Natural killer cell (primary cell): ENCODE measurements at places on chromosomes 13 and 19. TPM values are rescaled to one million over a fixed set of nuclear protein-coding genes. Genes with fewer than 3 reads are reported as not detected.

DNA sequence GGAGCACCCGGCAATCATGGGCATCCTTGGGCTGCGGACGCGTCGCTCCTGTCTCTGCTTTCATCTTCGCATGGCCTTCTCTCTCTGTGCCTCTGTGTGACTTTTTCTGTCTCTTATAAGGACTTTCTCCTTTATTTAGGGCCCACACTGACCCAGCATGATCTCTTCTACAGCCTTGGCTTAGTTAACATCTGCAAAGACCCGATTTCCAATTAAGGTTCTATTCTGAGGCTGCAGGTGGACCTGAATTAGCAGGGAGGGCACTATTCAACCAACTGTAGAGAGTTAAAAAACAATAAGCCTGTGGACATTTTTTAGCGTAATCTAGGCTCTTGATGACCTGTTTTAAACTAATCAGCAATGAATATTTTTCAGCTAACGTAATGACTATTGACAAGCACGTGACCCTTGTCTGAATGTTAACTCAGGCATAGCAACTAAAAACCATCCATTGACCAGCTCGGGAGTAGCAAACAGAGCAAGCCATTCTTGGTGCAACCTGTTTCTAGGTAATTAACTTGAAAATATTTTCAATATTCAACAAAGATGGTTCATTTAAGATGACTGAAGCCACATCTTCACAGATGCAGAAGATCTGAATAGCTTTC lies 15.2 kb downstream of the F10 start:
- no peak for DNase-seq
- H3K4me1 ChIP-seq: no peaks in the 10 kb centered on the region
- H3K27me3 ChIP-seq: no peaks in the 10 kb centered on the region

GRCh38 chr19:50434525-50434924 lies 1.8 kb downstream of the MYBPC2 start:
- no peak overlapping the region for H3K4me3 ChIP-seq
- H3K27ac ChIP-seq: no peak overlapping the region
- peaks cover 32% of the 10 kb centered on the region for H3K4me1 ChIP-seq
- H3K36me3 ChIP-seq: no peaks in the 10 kb centered on the region
- H3K27me3 ChIP-seq: peaks cover 8% of the 10 kb centered on the region

DNA sequence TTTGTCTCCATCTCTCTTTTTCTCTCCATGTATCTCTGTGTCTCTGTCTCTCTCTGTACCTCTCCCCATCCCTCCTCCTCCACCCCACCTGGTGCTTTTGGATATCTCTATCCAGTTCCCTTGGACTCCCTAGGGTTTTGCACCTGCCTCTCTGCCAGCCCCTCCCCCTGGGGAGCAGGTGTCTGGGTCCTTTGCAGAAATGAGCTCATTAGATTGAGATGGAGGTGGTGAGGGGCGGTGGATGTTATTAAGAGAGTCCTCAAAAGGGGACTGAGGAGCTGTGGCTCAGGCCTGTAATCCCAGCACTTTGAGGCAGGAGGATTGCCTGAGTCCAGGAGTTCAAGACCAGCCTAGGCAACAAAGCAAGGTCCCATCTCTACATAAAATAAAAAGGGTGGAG lies 2.1 kb downstream of the KCNN4 start:
- no peaks in the 10 kb centered on the region for H3K27me3 ChIP-seq
- DNase-seq: no peak
- no peak overlapping the region for H3K27ac ChIP-seq
- H3K4me3 ChIP-seq: no peak overlapping the region
- H3K4me1 ChIP-seq: peaks cover 40% of the 10 kb centered on the region
- no peaks in the 10 kb centered on the region for H3K36me3 ChIP-seq

- H3K27me3 ChIP-seq: no peaks in the 10 kb centered on the region
- H3K27ac ChIP-seq: no peak overlapping the region
- H3K4me1 ChIP-seq: no peaks in the 10 kb centered on the region
- no peak for DNase-seq
- no peak overlapping the region for H3K4me3 ChIP-seq
Measured at GRCh38 chr13:88857256-88857655, 1186.1 kb downstream of the SLITRK5 start.

GRCh38 chr13:42048342-42048683 lies at the start of gene DGKH:
Gene DGKH, plus strand, starts transcription at chr13:42048648. Its CDS starts 126 bp downstream, at chr13:42048774.
- peak within 1 kb of the TSS; percentile 43 for H3K4me3 ChIP-seq
- no peaks in the 10 kb centered on the region for H3K36me3 ChIP-seq
- H3K4me1 ChIP-seq: peaks cover 18% of the 10 kb centered on the region

- H3K4me1 ChIP-seq: peaks cover 23% of the 10 kb centered on the region
- no peak for DNase-seq
- no peaks in the 10 kb centered on the region for H3K36me3 ChIP-seq
- no peak overlapping the region for H3K27ac ChIP-seq
- no peak overlapping the region for H3K4me3 ChIP-seq
Measured at GRCh38 chr19:292951-293350, 1.7 kb upstream of the PLPP2 start.

DNA sequence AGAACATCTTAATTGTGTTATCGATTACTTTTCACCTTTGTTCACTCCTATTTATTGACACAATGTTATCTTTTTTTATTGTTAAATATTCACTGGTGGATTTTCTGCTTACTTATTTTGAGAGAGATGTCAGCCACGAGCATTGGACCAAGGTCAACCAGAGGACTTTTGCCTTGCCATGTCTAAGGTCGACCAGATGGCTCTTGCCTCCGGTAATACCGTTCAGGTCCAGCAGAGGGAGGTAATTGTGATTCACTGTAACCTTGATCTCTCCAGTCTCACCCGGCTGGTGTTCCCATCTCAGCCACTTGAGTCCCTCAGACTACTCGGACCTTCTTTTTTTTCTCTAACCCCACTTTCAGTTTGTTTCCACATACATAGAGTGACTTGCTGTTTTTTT lies 1438.1 kb downstream of the UQCRFS1 start:
- H3K4me3 ChIP-seq: no peak overlapping the region
- no peaks in the 10 kb centered on the region for H3K36me3 ChIP-seq
- H3K4me1 ChIP-seq: no peaks in the 10 kb centered on the region
- no peak overlapping the region for H3K27ac ChIP-seq

DNA sequence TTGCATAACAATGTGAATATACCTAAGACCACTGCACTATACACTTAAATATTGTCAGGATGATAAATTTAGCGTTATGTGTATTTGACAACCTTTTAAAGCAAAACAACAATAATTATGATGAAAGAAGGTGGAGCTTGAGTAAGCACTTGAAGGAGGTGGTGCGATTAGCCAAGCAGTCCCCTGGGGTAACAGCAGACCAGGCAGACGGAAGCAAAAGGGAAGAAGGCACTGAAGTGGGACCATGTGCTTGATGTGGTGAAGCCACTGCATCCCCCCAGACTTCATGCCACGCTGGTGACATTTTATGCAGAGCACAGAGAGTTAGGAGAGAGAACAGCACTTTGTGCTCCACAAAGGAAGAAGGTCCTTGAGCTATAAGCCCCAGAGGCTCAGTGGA lies 58.3 kb upstream of the ZNF507 start:
- no peak overlapping the region for H3K4me3 ChIP-seq
- no peaks in the 10 kb centered on the region for H3K36me3 ChIP-seq
- no peak for DNase-seq
- H3K27me3 ChIP-seq: peaks cover 3% of the 10 kb centered on the region

GRCh38 chr19:33804021-33804799 lies 7.5 kb downstream of the KCTD15 start:
- H3K27ac ChIP-seq: no peak overlapping the region
- H3K36me3 ChIP-seq: no peaks in the 10 kb centered on the region
- no peak for DNase-seq
- H3K4me3 ChIP-seq: no peak overlapping the region
- H3K27me3 ChIP-seq: no peaks in the 10 kb centered on the region
- H3K4me1 ChIP-seq: peaks cover 5% of the 10 kb centered on the region

- peaks cover 77% of the 10 kb centered on the region for H3K4me1 ChIP-seq
- H3K27ac ChIP-seq: peak overlapping the region; percentile 88
- no peaks in the 10 kb centered on the region for H3K36me3 ChIP-seq
Measured at GRCh38 chr19:35206855-35207254, 21.7 kb downstream of the FAM187B start.

DNA sequence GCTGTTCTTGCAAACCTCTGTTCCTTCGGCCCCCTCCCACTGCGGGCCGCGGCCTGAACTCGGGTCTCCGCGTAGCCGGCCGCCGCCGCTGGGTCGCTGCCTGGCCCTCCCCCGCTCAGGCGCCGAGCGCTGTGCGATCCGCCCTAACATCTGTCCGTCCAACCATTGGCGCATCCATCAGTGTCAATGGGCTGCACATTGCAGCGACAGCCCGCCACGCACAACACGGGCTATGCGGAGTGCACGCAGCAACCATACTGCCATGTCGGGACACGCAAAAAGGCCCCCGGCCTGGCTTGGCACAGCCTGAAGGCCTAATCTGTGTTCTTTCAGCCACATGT lies 2.6 kb upstream of the TSHZ3 start:
- DNase-seq: no peak
- H3K36me3 ChIP-seq: no peaks in the 10 kb centered on the region
- peaks cover 67% of the 10 kb centered on the region for H3K4me1 ChIP-seq
- H3K27ac ChIP-seq: no peak overlapping the region
- peaks cover 65% of the 10 kb centered on the region for H3K27me3 ChIP-seq

DNA sequence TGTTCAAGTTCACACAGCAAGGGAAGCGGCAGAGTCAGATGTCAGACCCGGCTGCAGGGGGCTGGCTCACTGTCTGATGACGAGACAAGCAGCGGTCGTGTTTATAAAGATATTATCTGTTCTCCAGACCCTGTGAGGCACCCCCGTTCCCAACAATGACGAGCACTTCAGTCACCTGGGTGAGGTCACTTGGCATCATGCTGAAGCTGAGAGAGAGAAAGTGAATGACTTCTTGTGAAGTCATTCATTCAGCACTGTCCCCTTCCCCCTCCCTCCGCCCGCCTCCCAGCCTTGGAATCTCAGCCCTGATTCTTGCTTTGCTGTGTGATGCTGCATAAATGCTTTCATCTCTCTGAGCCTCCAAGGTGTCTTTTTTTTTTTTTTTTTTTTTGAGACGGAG lies 4.9 kb upstream of the LYPD3 start:
- no peak for DNase-seq
- no peaks in the 10 kb centered on the region for H3K36me3 ChIP-seq
- peaks cover 12% of the 10 kb centered on the region for H3K4me1 ChIP-seq
- no peak overlapping the region for H3K27ac ChIP-seq

DNA sequence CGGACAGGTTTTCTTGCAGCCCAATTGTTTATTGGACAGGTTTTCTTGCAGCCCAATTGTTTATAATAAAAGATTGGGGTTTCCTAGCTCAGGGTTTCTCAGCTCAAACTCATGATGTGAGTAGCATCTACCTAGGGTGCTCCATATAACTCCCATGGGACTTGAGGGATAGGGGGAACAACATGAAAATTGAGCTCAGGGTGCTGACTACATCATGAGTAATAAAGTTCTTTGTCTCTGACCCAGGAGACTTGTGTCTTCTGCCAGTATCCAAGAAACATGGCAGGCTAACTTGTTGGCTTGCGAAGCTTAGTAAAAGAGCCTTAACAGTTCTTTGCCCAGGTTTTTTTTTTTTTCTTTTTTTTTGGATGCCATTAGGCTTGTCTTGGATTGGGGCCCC lies 59.2 kb upstream of the MYCBP2 start:
- no peak for DNase-seq
- H3K4me1 ChIP-seq: no peaks in the 10 kb centered on the region
- H3K27me3 ChIP-seq: peaks cover 2% of the 10 kb centered on the region
- no peak overlapping the region for H3K4me3 ChIP-seq
- no peak overlapping the region for H3K27ac ChIP-seq
- no peaks in the 10 kb centered on the region for H3K36me3 ChIP-seq

DNA sequence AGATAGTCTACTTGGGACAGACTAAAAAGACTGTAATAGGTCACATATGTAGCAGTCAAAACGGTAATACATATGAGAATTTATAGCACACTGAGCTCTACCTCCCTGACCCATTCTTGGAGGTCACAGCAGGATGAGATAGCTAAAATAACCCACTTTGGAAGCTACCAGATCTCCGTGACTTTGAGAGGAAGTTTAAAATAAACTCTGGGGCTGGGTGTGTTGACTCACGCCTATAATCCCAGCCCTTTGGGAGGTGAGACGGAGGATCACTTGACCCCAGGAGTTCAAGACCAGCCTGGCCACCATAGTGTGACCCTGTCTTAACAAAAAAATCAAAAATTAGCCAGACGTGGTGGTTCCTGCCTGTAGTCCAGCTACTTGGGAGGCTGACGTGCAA lies 45.3 kb downstream of the DHRS12 start:
- H3K27me3 ChIP-seq: no peaks in the 10 kb centered on the region
- no peak overlapping the region for H3K27ac ChIP-seq
- H3K36me3 ChIP-seq: peaks cover 52% of the 10 kb centered on the region
- DNase-seq: no peak

- H3K4me3 ChIP-seq: no peak overlapping the region
- H3K4me1 ChIP-seq: peaks cover 11% of the 10 kb centered on the region
- no peaks in the 10 kb centered on the region for H3K27me3 ChIP-seq
- no peak for DNase-seq
- no peaks in the 10 kb centered on the region for H3K36me3 ChIP-seq
- H3K27ac ChIP-seq: peak overlapping the region; percentile 80
Measured at GRCh38 chr13:48652851-48653471, 768 bp upstream of the CYSLTR2 start.

DNA sequence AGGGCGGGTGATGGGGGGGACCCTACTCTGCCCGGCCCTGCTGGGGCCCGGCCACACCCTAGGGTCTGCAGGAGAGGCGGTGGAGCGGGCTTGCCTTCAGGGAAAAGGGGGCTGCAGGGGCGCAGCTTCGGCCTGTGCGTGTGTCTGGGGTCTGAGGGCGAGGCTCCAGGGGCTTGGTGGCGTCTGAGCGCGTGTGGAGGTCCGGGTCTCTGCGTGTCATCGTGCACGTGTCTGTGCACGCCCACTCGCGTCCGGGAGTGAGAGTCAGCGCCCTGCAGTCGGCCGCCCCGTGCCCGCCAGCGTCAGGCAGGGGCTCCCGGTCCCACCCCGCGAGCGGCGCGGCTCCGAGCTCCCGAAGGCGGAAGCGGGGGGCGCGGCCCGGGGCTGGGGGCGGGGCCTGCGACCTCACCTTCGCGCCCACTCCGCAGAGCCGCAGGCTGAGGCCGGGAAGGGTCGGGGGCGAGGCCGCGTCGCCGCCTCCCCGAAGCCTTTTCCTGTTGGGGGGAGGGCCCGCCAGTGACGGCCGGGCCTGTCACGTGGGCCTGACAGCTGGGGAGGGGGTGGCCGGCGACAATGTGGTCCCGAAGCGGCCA lies at the start of gene ARHGAP45:
Gene ARHGAP45 (plus strand): TSS at position 420 of the 593 bp plus-strand sequence. CDS start 239 bp downstream, outside the sequence.
- peak; percentile 91 for DNase-seq
- H3K27ac ChIP-seq: peak within 1 kb of the TSS; percentile 94
- peaks cover 70% of the 10 kb centered on the region for H3K4me1 ChIP-seq
- H3K27me3 ChIP-seq: no peaks in the 10 kb centered on the region

- DNase-seq: no peak
- no peaks in the 10 kb centered on the region for H3K36me3 ChIP-seq
- H3K4me1 ChIP-seq: no peaks in the 10 kb centered on the region
- H3K27ac ChIP-seq: no peak overlapping the region
- no peak overlapping the region for H3K4me3 ChIP-seq
Measured at GRCh38 chr13:40352380-40352778, 314.1 kb downstream of the FOXO1 start.

GRCh38 chr19:18610556-18611326 lies 1.9 kb upstream of the TMEM59L start:
- no peak overlapping the region for H3K4me3 ChIP-seq
- peaks cover 54% of the 10 kb centered on the region for H3K27me3 ChIP-seq
- no peaks in the 10 kb centered on the region for H3K36me3 ChIP-seq
- DNase-seq: no peak
- peaks cover 32% of the 10 kb centered on the region for H3K4me1 ChIP-seq

The CYP2F1 gene
- total RNA-seq: 0.93 TPM

The CLIP3 gene
- total RNA-seq: 1.3 TPM

The RXFP2 gene
- not detected for total RNA-seq

The DAND5 gene
- total RNA-seq: not detected

The KLK12 gene
- total RNA-seq: not detected

The TEAD2 gene
- total RNA-seq: not detected

The ZNF808 gene
- 49.5 TPM for total RNA-seq

The KLF2 gene
- total RNA-seq: 377 TPM

The MLLT1 gene
- total RNA-seq: 36.6 TPM

The FGF21 gene
- total RNA-seq: not detected
